A549 treated with CORT108297 at 1 μM for 4 hours (cell line): ENCODE measurements at places on chromosomes 16 and 17. TPM values are rescaled to one million over a fixed set of nuclear protein-coding genes. Genes with fewer than 3 reads are reported as not detected.

The SLC5A10 gene
- 0.12 to 0.38 TPM (median 0.20 TPM) in 5 replicates for total RNA-seq

The KRTAP4-9 gene
- not detected in 5 replicates for total RNA-seq

The TAC4 gene
- not detected in 5 replicates for total RNA-seq

The TNK1 gene
- total RNA-seq, result 1.3 to 2.0 TPM (median 1.7 TPM) in 5 replicates

The CDRT15 gene
- not detected in 5 replicates for total RNA-seq

The SLC16A5 gene
- total RNA-seq, result 18.6 to 35.9 TPM (median 32.2 TPM) in 5 replicates

The ZSCAN10 gene
- total RNA-seq, result 0.03 to 0.05 TPM in 2 of 5 replicates, not detected in the others

The ULK2 gene
- total RNA-seq, result 10.8 to 15.2 TPM (median 13.3 TPM) in 5 replicates

The TBC1D3I gene
- total RNA-seq, result 0.08 to 0.36 TPM (median 0.14 TPM) in 5 replicates

The HBA1 gene
- total RNA-seq, result 0.78 to 1.9 TPM (median 1.1 TPM) in 5 replicates

The KRTAP17-1 gene
- total RNA-seq, result not detected in 5 replicates

The DPEP3 gene
- not detected in 5 replicates for total RNA-seq

The HSD3B7 gene
- 13.0 to 16.0 TPM (median 15.0 TPM) in 5 replicates for total RNA-seq

The SUPT6H gene
- 67.6 to 75.2 TPM (median 73.5 TPM) in 5 replicates for total RNA-seq
